ENCODE measurements at places on chromosomes 2 and 18.

DNA sequence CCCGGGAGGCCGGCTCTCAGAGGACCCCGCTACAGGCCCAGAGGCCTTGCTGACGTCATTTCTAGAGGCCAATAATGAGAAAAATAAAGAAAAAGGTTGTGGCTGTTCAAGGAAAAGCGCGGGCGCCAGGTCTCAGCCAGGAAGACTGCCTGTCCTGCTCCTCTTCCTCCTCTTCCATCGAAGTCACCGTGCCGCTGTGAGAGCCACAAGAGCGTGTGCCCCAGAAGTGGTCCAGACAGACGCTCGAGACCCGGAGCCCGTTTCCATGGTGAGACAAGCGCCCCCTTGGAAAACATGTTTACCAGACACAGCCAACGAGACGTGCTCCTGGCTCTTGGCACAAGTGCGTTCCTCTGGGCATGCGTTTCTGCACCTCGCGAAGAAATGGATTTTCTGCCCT, 210.5 kb downstream of the HDAC4 start:
- no peak for DNase-seq

- no peak for DNase-seq
Observed at GRCh38 chr2:12819103-12819475, 102.4 kb downstream of the TRIB2 start.

DNA sequence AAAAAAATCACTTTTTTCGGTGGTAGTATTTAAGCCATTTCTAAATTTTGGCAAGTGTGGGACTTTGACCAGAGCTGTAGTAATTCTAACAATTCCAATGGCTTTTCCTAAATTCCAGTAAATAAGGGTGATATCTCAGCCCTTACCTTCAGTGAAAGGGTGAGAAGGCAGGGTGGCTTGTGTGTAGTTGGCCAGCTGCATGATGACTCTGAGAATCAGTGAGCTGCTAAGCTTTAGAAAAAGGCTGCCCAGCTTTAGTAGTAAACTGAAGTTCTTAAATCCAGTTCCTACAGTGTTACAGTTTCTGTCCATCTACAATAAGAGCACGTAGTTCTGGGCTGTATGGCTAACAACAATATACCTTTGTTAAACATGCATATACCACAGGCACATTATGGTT, 42.0 kb downstream of the OXER1 start:
- DNase-seq: no peak

- no peak for DNase-seq
Observed at GRCh38 chr2:46239175-46239846, 57.9 kb upstream of the EPAS1 start.

DNA sequence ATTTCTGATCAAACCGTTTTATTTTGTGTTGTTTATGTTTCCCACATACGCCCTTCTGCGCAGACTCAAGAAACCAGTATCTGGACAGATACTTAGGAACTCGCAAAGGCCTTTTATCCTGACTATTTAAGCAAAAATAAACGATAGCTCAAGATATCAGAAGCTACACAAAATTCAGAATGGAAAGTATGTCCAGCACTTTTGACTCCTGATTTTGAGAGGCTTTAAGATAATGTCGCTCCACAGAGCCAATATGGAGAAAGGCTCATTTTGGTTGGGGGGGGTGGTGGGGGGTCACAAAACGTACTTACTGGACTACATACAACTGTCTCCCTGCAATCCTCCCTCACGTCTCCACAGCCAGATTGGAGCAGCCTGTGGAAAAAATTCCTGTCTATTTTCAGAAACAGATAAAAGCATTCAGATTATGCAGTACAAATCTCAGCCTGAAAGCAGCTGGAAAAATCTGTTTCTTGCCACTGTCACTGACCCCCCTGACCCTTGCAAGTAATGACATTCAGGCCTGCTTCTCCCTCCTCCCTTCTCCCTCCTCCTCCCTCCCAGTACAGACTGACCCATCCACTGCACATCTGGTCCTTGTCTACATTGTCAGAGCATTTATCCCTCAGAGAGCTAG, 34.9 kb upstream of the LCLAT1 start:
- DNase-seq: peak; percentile 43

DNA sequence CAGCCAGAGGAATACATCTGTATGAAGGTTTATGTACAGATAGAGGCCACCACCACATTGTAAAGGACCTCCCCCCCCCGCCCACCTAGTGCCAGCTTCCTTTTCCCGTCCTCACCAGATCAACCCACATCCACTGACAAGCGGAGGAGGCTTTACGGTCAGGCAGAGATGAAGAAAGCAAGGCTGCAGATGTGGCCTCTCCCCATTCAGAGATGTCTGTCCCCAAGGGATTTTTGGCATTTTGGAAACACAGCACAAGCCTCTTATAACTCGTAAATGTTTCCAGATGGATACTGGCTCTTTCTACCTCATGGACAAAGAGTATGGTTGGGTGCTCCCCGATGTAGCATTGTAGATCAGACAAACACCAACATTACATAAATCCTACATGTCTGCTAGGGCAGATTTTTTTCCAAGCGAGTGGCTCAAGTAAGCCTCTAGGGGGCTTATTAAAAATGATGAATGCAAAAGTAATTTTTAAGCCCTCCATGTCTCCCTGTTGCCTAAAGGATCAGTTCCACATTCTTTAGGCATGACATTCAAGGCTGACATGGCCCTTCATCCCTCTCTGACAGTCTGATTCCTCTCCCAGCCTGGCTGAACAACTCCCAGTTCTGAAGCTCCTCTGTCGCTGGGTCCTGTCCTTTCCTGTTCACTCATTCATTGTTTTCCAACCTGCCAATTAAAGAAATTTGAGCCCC, 11.7 kb downstream of the VIT start:
- DNase-seq: no peak

GRCh38 chr18:79912409-79912991, 39.0 kb downstream of the SLC66A2 start:
- DNase-seq: peak; percentile 36

- DNase-seq: no peak
Observed at GRCh38 chr2:240060977-240061591, 7.8 kb upstream of the OR6B3 start.

DNA sequence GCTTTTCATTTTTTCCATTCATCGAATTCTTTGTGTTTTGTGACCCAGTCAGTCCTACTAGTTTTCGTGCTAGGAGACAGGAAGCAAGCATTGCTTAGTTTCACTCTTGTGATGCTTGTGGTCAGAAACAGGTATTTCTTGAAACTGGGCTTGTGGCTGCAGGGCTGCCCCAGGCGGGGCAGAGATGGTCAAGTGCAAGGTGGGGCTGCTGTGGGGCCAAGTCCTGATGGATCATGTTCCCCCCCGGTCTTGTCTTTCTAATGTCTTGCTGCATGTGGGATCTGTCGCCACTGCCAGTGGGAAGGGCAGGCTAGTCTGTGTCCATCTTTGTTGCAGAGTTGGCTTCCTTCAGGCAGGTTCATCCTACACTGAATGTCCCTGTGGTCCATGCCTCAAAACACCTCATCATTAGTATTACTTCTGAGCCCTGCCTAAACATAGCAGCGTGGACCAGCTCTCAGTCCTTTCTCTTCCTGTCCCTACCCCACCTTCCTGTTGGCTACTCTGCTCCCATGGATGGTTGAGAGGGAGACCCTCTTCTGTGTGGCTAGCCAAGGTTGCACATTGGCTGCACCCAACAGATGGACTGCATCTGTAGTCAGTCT, 38.7 kb downstream of the INPP4A start:
- no peak for DNase-seq

DNA sequence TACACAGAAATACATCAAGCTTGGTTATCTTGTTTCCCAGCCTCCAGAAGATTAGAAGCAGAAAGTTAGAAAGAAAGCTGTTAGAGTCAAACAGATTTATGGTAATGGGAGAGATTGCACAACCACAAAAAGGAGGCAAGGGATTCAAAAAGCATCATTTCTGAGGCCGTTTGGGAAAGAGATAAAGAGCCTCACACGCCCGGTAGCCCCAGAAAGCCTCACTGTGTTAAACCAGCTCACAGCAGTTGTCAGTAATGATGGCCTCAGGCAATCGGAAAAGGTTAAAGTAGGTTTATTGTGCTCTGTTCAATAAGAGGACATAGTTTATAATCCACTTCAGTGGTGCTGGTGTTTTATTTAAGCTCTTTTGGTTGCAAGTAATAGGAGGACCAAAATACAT, 111.3 kb downstream of the DCC start:
- no peak for DNase-seq

- DNase-seq: no peak
Observed at GRCh38 chr2:200188876-200189275, 117.6 kb upstream of the SPATS2L start.

GRCh38 chr18:64283059-64283458, 134.2 kb upstream of the LINC00305 start:
- no peak for DNase-seq

DNA sequence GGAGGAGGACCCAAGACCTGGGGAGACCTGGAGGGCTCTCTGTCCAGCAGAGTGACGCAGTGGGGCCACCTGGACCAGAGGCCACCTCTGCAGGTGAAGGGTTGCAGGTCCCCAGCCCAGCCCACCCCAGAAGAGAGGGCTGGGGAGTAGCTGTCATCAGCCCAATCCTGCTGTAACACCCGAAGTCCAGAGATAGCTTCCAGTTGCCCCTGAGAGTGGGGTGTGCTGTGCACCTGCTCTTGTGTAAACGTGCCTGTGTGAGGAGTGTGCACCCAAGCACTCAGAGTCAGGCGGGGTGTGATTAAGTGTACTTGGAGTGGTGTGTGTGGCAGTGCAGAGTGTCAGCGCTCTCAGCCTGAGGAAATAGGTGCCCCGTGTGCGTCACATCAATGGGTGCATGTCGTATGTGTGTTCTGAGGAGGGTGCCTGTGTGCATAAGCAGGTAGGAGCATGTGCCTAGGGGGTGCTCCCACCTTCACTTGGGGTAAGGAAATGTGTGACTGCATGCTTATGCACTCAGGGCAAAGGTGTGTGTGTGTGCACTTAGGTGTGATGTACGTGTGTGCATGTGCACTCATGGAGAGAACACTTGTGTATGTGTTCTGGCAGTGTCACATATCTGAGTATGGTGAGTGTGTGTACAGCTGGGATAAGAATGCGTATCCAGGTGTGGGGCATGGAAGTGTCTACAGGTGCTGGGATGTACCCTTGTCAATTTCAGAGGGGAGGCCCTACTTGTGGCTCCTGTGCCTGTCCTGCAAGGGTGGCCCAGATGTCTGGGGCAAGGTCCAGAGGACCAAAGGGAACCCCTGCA, 672 bp downstream of the ATP6V1B1 start:
- DNase-seq: peak; percentile 46

DNA sequence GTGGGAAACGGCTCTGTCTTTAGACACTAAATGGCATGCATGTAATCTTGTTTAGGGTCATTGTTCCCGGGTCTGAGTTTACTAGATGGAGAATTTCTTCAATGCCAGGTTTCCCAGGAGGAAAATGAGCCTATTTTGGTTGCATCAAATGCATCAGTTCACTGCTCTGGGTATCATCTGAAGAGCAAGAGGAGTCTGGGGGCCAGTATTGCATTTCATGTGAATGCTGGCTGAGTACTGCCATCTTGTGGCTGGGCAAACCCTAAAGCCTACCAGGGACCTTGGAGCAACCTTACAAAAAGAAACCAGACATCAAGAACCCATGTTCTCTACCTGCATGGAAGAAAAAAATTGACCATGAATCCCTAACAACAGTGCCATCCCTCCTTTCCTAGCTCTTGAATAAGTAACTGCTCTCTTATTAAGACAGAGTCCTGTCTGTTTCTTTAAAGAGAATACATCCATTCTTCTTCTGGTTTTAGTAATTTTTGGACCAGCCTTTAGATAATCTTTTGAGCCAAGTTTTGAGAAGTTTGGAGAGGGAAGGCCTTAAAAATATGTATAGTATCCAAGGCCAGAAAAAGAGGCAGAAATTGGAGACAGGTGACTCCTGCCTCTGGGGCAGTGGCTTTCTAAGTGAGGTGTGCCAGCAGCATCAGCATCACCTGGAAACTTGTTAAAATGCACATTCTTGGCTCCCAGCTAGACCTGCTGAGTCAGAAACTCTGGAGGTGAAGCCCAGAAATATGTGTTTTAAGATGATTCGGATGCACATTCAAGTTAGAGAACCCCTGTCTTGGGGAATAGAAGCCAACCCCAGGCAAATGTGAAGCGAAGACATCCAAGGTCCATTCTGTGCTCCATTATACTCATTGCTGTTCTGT, 261.0 kb upstream of the CXCR4 start:
- DNase-seq: peak; percentile 77

GRCh38 chr2:47520302-47520630, 117.3 kb downstream of the MSH2 start:
- DNase-seq: no peak

DNA sequence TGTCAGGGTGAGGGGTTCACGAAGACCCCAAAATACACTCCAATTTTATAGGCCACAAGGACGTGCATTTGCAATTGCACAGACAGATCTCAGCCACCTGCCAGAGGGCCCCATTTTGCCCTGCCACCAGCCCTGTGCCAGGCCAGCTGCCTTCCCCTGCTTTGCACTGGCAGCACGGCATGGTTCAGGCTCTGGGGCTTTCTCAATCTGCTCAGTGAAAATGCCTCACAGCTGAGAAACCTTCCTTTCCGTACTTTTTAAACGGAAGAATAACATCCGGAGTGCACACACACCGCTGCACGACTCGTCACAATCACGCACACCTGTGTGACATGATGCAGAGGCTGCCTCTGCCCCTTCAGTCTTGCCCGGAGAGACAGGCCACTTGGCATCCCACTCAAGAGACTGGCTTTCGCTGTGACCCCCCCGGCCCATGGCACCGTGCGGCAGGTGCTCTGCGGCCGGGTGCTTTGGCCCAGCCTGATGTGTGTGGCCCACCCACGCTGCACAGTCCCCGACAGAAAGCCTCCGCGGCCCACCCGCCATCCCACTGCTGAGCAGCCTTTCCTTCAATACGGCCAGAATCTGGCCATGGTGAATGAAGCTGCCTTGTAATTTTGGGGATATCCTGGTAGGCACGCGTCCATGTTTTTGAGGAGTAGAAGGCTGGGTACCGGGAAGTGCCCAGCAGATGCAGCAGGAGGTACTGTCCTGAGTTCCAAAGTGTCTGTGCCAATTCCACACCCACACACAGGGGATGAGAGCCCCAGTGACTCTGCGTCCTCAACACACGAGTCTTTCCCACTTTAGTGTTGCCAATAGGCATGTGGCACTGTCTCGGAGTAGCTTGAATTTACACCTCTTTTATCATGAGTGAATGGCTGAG, 88.8 kb downstream of the USP40 start:
- no peak for DNase-seq

DNA sequence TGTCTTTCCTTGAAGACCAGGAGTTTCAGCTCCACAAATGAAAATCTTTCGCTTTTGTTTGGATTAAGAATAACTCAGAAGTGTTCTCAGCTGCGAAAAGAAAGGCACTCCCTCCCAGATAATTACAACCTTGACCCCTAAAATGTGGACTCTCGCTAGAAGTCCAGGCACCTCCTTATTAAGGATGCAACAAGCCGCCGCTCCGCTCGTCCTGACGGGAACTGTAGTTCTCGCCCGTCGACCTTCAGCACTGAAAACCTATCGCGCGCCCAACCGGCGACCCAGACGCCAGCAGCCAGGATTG, 559 bp downstream of the IMMT start:
- no peak for DNase-seq

DNA sequence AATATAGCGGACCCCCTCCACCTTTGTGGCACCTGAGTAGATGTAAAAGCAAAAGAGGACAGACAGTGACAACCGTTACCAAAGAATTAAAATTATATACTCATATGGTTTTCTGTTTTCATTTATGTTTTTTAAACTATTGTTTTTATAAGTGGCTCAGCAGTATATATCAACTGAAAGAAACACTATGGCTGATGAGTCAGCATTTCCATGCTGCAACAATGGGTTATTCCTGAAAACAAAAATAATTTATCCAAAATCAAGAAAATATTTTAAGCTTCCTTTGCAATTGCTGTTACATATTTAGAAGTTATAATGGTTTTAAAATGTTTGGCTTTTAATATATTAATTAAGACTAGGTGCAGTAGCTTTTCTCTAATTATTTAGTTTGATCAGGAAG, 17.7 kb downstream of the MRPS9 start:
- no peak for DNase-seq

GRCh38 chr2:60498816-60499429, 54.5 kb downstream of the BCL11A start:
- DNase-seq: no peak
